Amygdala (tissue), 56 donors: ENCODE measurements at places on chromosomes 7 and 10.
A peak's percentile ranks its signal among the peaks of the same experiment; 100 is the strongest.

DNA sequence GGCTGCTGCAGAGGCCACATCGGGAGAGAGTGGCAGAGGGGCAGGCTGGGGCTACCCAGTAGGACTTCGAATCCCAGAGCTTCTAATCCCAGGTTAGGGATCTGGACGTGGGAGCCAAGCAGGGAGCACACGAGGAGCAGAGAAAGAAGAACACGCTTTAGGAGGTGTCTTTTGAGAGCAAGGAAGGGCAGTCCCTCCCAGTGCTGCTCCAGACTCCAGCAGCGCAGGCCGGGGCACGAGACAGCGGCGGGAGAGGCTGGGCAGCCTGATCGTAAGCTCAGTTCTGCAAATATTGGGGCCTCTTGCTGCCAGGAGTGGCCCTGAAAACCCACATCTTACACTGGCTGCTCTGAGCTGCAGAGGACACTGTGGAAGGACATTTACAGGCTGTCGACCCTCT is 75.9 kb downstream of the HIPK2 start:
- DNase-seq: no peak

DNA sequence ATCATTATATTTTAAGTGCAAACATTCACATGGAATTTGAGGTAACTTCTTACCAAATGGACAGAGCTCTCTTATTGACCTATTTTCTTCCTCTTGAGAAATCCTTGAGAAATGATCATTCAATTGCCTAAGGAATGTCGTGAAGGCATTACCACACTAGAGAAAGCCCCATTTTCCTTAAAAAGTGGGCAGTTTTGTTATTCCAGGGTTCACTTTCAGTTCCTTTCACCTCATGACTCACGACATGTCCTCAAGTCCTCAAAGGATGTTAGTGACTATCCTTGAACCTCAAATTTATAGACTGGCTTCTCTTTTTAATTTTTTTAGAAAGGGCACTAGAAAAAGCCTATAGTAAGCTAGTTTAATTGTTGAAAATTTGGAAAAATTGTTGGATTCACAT is 40.4 kb upstream of the SMIM30 start:
- DNase-seq: no peak

DNA sequence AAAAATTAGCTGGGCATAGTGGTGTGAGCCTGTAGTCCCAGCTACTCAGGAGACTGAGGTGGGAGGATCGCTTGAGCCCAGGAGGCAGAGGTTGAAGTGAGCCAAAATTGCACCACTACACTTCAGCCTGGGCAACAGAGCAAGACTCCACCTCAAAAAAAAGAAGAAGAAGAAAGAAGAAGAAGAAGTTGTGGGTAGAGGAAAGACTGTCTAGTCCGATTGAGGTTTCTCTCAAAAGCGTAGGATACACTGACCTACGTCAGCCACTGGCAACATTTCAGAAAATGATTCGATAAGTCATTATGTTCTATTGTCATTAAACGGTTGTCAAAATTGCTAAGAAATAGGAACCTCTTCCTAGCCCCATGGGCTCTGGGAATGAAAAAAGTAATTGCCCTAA is 22.3 kb upstream of the RHBDD2 start:
- no peak for DNase-seq

DNA sequence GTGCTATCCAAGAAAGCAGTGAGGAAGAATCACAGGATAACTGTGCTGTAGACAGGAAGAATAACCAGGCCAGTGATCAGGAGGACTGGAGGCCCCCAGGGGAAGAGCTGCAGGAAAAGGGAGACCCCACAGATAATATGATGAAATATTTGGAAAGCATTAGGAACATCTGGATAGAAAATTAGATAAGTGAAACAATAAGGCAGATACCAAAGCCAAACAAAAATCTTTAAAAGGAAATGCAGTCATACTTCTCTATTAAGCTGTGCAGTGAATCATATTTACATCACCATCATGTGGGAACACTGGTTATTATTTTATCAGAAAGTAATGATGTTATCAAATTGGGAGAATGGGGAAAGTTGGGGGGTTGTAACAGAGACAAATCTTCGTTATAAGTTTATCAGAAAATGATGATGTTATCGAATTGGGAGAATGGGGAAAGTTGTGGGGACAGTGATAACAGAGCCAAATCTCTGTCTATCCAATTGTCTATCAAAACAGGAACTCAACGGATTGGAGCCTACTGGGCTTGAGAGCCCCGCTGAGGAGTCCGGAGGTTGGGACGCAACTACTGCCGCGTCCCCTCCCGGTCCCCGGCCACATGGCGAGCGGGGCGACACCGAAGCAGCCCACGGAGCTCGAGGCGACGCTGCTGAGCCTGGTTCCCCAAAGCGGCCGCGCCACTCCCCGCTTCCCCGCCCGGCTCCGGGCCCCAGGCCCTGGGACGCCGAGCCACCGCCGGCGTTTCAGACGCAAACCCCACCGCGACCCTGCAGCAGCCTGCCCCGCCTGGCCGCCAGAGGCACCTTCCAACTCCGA is 14.0 kb upstream of the RALA start:
- no peak for DNase-seq

DNA sequence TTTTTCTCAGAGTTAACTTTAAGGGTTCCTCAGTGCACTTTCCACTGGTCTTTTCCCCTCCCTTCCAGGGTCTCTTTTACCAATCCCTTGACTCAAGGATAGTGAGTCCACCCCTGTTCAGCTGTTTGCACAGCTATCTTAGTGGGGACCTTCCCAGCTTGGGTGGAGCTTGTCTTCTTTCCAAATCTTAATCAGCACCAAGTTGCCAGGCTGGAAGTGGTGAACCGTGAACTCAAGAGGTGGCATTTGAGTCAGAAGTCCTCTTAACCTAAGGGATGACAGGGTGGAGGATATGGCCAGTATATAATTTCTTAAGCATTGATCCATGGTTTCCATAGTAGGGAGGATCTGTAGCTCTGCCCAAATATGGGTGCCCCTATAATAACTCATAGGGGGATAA is 25.0 kb downstream of the MAPK8 start:
- DNase-seq: no peak

GRCh38 chr7:5685205-5685604 is 96.3 kb downstream of the RNF216 start:
- no peak for DNase-seq

DNA sequence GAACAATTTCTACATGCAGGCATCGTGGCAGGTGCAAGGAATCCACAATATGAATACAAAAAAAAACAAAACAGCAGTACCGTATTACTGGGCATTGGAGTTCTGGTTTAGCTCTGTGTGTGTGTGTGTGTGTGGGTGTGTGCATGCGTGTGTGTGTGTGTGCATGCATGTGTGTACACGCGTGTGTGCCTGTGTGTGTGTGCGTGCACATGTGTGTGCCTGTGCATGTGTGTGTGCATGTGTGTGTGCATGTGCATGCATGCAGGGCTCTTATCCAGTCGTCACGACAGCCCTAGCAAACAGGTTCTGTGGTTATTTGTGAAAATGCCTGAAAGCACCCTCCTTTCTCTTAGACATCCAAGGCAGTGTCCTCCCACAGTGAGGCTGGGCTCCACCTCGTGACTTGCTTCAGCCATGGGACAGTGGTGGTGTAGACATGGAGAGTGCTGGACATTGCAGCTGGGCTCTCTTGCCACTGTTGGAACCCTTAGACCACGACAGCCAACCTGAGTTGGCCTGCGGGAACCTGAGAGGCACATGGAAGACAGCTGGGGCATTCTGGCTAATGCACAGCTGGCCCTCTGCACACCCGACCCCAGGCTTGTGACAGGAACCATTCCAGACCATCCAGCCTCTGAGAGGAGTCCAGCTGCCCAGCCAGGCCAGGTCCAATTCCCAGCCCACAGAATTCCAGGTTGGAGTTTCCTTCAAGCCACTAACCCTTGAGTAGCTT is 173.4 kb upstream of the SHH start:
- no peak for DNase-seq

DNA sequence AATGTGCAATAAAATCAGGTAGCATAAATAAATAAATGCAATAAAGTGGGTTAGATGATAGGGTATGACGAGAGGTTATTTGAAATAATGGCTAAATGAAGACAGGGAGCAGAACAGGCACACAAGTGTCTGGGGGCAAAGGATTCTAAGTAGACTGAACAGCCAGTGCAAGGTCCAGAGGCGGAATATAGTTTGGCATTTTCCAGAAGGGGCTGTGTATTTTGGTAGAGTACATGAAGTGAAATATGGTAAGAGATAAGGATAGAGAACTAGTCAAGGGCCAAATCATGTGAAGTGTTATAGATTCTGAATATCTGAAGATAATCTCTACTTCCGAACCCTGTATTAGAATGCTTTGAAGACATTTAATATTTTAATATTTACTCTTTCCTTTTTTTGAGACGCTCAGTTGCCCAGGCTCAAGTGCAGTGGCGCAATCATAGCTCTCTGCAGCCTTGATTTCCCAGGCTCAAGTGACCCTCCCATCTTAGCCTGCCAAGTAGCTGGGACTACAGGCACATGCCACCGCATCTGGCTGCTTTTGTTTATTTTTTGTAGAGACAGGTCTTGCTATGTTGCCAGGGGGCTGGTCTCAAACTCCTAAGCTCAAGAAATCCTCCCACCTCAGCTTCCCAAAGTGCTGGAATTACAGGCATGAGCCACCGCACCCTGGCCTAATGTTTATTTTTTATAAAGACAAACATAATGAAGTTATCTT is 44.4 kb upstream of the CD36 start:
- DNase-seq: no peak

DNA sequence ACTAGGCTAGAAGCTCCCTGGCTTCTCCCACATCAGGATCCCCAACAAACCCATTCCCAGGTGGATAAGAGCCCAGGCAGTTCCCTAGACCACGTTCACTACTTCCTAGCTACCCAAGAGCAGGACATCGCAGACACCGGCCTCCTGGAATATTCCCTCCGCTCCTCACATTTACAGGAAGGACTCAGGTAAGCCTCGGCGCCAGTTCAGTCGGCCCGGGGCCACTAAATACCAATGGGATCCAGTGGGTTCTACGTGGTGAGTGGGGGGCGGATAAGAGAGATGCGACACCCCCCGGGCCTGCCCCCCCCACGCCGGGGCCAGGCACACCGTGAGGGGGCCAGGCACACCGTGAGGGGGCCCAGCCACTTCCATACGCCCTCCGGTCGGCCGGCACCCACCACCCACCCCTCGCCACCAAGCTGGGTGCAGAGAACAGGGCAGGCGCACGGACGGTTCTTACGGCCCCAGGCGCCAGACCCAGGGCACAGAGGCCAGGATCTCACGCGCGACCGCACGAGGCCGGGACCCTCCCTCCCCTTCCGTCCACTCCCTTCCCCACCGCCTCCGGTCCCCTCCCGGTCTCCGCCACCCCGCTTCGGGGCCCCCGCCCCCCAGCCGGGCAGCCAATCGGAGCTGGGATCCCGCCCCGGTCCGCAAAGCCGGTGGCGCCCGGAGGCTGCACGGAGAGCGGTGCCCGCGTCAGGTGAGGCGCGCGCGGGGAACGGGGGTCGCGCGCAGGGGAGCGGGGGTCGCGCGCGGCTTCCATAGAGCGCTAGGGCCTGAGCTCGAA is at the start of gene BLVRA:
BLVRA (plus strand) TSS at position 652 of the 793 bp plus-strand sequence. CDS start 12,479 bp downstream, outside the sequence.
- peak; percentile 7 for DNase-seq

DNA sequence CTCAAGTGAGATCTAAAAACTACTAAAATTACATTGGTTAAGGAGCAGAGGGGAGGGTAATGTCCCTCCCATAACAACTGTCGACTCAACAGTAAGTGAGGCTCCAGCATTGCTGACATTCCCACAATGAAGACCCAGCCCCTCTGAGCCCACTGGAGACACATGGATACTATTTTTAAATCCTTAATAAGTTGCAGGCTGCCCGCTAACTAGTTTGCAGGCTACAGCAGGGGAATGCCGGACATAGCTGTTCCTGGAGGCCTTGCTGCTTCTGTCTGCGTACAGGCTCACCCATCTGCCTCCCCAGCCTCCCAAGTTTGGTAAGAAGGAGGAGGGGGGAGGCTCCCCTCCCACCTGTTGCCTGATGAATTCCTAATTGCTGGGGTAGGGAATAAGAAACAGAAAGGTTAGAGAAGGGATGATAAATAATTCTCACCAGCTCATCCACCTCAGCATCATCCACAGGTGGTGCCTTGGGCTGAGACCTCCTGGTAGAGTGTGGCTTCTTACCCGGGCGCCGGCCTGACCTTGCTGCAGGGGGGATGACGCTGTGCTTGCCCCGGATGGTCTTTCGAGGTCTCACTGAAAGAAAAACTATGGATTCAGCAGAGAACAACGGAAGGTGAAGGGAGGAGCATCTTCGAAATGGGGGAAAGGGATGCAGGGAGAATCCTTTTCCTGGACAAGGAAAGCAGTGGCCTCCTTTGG is 10.1 kb downstream of the FZD9 start:
- DNase-seq: no peak

- no peak for DNase-seq
Measured at GRCh38 chr10:49243139-49243538, 54.9 kb upstream of the TMEM273 start.

DNA sequence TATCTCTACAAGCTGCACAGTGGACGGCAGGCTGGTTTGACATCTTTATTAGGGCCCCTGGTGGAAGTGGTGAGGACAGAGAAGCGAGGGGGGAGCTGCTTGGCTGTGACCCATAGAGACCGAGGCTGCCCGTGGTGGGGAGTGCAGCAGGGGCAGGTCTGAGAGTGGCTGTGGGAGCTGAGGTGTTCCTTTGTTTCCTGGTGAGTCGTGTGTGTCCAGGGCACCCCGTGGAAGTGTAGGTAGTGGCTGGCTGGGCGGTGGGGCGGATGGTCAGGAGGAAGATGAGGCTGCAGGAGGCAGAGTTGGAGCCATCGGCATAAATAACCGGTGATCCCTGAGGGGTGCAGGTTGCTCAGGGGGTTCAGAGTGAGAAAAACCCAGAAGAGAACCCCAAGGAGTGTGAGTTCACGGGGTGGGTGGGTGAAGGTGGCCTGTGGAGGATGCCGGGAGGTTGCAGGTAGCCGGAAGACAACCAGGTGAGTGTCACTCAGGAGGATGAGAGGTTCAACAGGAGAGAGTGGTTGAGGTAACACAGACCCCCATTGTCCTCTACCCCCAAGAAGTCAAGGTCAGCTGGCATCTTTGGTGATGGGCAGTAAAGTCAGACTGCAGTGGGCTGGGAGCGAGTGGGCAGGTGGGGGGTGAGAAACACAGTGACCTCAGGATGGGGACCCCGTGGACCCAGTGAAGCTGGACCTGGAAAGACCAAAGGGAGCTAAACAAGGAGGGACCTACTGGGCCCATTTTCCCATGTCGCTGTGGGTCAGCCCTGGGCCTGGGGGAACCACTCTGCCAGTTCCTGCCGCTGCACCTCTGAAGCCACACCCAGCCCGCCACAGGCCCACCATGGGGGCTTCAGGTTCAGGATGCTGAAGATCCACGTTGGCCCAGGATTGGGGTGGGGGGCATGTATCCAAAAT is 7.8 kb downstream of the ATP6V0E2 start:
- DNase-seq: no peak

- no peak for DNase-seq
Measured at GRCh38 chr10:107085665-107086525, 78.6 kb downstream of the SORCS1 start.

GRCh38 chr7:92722541-92722940 is 113.8 kb downstream of the CDK6 start:
- no peak for DNase-seq

- DNase-seq: no peak
Measured at GRCh38 chr10:88120599-88121333, 257.3 kb downstream of the PTEN start.

- no peak for DNase-seq
Measured at GRCh38 chr10:12341526-12341925, 7.8 kb upstream of the CAMK1D start.

- DNase-seq: peak; percentile 39
Measured at GRCh38 chr10:34815185-34816084, at the start of gene PARD3. Gene PARD3 (minus strand): TSS chr10:34815296. CDS start chr10:34814995, 301 bp downstream.

- no peak for DNase-seq
Measured at GRCh38 chr10:60185421-60185820, 204.3 kb downstream of the ANK3 start.
